ENCODE measurements at places on chromosomes 1 and 21.

DNA sequence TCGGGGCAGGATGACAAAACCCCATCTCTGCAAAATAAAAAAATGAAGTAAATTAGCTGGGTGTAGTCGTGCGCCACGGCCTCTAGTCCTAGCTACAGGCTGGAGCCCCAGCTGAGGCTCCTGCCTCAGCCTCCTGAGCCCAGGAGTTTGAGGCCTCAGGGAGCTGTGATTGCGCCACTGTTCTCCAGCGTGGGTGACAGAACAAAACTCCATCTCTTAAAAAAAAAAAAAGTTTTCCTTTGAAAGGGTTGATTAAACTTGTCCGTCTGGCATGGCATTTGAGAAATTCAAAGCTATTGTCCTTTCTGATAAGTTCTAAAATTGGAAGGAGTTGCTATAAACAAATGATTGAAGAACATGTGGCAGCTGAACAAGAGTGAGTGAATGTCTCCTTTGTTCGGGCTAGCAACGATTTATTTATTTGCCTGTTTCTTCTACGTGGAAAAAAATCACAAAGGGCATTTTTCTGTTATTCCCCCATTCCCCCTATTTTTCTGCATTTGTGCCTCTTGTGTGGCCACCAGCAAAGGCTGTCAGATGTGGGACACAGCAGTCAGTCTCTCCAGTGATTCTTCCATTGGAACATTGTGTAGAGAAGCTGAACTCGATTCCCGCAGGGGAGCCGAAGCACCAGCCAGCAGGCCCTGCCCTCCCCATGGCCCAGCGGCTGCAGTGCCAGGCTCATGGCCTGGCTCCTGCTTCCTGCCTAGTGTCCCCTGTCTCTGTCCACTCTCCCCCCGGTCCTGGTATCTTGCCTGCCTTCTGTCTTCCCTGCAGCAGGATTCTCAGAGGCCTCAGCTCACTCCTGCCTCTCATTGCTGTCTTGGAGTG lies 21.5 kb upstream of the PWP2 start:
- no peak for DNase-seq

GRCh38 chr1:159771127-159771895 lies 9.5 kb upstream of the DUSP23 start:
- DNase-seq: no peak

DNA sequence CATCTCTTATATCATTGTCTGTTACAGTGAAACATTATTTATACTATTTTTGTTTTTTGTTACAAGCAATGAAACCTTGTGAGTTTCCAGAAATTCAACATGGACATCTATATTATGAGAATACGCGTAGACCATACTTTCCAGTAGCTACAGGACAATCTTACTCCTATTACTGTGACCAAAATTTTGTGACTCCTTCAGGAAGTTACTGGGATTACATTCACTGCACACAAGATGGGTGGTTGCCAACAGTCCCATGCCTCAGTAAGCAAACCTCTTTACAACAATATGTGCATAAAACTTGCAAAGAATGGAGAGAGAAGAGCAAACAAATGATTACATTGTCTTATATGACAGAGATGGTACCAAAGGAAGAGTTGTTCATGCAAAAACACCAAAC lies 22.4 kb downstream of the CFHR4 start:
- no peak for DNase-seq

DNA sequence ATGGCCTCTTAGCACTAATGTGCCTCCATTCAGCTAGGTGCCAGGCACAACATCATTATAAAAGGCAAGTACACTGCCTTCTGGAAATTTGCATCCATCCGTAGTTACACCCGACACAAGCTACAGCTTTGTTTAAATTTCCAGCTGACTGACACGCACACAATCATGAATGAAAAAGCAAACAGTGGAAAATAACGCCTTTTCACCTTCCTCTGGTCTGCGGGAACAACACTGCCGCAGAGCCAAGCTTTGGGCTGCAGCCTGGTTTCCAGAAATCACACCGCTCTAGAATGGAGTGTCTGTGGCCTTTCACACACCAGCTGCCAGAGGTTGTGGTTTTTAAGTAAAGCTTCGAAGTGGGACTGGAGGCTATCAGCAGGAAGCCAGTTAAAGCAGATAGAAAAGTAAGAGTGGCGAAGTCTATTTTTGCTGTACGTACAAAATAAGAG lies 142.8 kb upstream of the COA6 start:
- DNase-seq: no peak

- no peak for DNase-seq
Observed at GRCh38 chr1:227792216-227793078, 23.0 kb upstream of the PRSS38 start.

DNA sequence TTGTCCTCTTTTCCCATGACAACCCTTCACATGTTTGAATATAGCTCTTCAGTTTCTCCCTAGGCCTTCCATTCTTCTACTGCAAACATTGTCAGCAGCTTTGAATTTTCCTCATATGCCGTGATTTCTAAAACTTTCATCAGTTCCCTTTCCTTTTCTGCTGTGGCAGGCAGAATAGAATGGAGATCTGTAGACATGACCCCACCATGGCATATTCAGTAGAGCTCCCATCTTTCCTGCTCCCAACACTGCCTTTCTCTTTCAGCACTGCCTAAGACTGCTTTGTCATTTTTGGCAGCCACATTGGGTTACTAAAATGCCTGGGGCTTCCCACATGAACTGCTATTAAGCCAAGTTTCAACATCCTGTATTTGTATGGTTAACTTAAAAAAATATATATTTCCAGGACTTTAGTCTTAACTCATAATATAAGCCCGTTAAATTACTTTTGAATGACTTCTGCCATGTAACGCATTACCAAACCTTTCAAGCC lies 60.9 kb downstream of the TBX19 start:
- no peak for DNase-seq

GRCh38 chr1:115098979-115099692 lies 9.8 kb upstream of the TSPAN2 start:
- DNase-seq: peak; percentile 25

GRCh38 chr1:75668813-75669212 lies 55.7 kb upstream of the ACADM start:
- DNase-seq: no peak

- DNase-seq: no peak
Observed at GRCh38 chr1:97105531-97105930, 383.9 kb downstream of the PTBP2 start.

DNA sequence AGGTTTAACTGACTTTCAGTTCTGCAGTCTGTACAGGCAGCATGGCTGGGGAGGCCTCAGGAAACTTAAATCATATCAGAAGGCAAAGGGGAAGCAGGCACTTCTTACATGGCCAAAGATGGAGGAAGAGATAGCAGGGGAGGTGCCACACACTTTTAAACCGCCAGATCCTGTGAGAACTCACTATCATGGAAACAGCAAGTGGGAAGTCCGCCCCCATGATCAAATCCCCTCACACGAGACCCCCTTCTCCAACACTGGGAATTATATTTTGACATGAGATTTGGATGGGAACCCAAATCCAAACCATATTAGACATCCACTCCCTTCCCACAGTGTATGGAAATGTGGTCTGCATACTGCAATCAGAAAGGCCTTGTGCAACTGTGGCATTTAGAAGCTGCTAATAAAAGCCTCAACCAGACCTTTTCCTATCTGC lies 148.2 kb downstream of the FCRL5 start:
- no peak for DNase-seq

DNA sequence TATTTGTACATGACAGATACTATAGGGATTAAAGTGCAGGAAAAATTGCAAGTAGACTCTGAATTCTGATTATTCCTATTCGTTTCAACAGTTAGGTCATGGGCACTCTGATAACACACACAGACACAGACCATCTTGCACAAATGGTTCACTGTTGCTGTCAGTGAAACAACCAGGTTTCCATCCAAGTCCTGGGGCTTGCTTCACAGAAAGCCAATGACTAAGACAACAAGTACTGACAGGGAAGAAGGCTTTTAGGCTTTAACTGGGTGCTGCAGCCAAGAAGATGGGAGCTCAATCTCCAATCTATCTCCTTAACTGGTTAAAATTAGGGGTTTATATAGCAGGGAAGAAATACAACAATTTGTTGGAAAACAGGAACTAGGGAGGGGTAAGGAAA lies 57.6 kb downstream of the RIMS3 start:
- DNase-seq: no peak

GRCh38 chr1:44785029-44785380 lies 3.0 kb downstream of the BEST4 start:
- no peak for DNase-seq

GRCh38 chr1:93716941-93717368 lies 35.3 kb upstream of the BCAR3 start:
- no peak for DNase-seq

GRCh38 chr1:190663962-190664361 lies 186.3 kb upstream of the BRINP3 start:
- DNase-seq: no peak

GRCh38 chr1:244085891-244086290 lies 34.8 kb downstream of the ZBTB18 start:
- DNase-seq: no peak

DNA sequence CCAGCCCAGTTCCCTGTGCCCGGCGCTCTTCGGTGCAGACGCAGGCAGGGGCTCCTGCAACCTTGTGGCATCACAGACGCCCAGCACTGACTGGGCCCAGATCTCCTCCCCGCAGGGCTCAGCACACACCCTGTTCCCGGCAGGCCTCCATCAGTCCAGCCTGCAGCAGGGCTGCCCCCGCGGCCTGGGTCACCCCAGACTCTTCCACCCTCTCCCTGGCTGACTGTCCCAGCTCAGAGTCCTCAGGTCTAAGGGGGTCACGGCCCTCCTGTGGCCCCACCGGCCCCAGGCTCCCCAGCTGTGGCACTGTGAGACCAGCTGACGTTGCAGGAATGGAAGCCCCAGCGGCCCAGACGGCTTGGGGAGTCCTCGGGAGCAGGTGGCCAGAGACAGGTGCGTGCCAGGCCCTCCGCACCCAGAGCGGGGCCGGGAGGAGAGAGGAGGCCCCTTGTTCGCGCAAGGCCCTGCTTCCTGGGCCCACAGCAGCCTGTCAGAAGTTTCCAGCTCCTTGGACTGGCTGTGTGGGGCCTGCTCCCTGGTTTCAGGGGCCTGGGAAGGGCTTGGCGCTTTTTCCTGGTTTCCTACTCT lies 4.2 kb downstream of the B3GALT6 start:
- DNase-seq: no peak

All from NCI-H1436 (cell line).